ENCODE measurements at places on chromosomes 6 and 20.

DNA sequence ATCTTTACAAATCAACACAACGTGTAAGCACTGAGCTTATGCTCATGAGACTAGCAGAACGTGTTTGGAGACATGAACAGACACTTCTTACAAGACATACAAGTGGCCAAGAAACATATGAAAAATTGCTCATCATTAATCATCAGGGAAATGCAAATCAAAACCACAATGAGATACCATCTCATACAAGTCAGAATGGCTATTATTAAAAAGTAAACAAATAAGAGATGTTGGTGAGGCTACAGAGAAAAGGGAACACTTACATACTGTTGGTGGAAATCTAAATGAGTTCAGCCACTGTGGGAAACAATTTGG lies 327.9 kb upstream of the SOX4 start:
- DNase-seq = no peak

- no peak for DNase-seq
Measured at GRCh38 chr6:162014069-162014811, 713.3 kb downstream of the PRKN start.

- DNase-seq = peak; percentile 43
Measured at GRCh38 chr6:137873273-137873762, 6.3 kb downstream of the TNFAIP3 start.

- no peak for DNase-seq
Measured at GRCh38 chr20:44157061-44157460, 29.9 kb downstream of the JPH2 start.

Data from H4 (cell line).